ENCODE measurements at places on chromosomes 16 and 17.

GRCh38 chr16:21239646-21240045, 6.1 kb downstream of the ANKS4B start:
- no peak for DNase-seq

- DNase-seq = no peak
Observed at GRCh38 chr17:67642488-67642887, 75.2 kb upstream of the NOL11 start.

DNA sequence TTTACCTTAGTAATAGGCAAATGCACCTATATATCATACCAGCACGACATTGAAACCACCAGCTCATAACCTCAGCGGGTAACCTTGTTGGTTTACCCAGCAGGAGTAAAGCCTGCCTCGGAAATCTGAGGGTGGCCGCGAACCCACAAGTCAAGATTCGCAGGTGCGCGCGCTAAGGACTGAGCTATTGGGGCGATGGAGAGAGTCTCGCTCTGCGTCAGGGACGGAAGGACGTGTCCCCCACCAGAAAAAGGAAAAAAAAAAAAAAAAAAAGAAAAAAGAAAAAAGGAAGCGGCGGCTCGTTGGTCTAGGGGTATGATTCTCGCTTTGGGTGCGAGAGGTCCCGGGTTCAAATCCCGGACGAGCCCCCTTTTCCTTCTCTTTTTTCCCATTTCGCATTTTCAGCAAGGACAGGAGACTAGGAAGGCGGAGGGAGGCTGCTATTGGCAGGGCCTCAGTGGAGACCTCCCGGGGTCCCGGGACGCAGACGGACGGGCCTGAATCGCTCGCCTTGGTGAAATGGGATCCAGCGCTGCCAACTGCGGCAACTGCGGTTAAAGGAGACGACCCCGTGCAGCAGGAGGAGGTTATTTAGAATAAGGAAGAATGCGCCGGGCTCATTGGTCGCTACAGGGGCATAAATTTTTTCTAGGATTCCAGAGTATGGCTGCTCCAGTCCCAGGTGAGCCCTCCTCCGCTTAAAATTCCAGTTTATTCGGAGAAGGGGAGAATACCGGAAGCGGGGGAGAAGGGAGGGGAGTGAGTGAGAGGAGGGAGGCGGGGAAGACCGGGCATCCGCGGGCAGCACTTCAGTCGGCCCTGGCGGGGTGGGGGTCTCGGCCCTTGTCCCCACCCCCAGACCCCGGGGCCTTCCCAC, at the start of gene OR1F1:
Gene OR1F1 (plus strand): TSS at position 407 of the 877 bp plus-strand sequence.
- DNase-seq = no peak

GRCh38 chr17:28367641-28368305, 2.3 kb downstream of the VTN start:
- no peak for DNase-seq

- DNase-seq = no peak
Observed at GRCh38 chr16:73878611-73879010, 418.0 kb upstream of the PSMD7 start.

DNA sequence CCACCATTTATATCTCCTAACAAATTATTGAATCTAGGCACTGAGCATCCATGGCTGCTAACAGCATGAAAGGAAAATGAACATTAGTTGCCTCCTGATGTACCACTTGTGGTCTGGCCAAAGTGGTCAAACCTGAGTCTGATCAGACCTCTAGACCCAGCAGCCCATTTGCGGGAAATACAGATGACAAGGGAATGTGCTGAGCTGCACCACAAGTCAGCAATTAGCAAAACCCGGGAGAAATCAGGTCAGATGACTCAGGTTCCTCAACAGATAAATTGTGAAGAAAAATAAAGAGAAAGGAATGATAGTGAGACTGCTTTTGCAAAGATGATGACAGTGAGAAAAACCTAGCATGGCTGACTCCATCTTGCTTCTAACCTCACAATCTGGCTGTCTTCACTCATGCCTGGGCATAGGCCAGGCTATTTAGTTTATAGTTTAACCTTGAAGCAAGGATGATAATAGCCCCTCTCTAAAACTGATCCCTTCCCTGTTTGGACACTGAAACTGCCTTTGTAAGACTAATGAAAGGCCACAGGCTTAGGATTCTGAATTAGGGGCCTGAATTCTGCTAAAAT, 142.7 kb upstream of the ASIC2 start:
- DNase-seq = no peak

DNA sequence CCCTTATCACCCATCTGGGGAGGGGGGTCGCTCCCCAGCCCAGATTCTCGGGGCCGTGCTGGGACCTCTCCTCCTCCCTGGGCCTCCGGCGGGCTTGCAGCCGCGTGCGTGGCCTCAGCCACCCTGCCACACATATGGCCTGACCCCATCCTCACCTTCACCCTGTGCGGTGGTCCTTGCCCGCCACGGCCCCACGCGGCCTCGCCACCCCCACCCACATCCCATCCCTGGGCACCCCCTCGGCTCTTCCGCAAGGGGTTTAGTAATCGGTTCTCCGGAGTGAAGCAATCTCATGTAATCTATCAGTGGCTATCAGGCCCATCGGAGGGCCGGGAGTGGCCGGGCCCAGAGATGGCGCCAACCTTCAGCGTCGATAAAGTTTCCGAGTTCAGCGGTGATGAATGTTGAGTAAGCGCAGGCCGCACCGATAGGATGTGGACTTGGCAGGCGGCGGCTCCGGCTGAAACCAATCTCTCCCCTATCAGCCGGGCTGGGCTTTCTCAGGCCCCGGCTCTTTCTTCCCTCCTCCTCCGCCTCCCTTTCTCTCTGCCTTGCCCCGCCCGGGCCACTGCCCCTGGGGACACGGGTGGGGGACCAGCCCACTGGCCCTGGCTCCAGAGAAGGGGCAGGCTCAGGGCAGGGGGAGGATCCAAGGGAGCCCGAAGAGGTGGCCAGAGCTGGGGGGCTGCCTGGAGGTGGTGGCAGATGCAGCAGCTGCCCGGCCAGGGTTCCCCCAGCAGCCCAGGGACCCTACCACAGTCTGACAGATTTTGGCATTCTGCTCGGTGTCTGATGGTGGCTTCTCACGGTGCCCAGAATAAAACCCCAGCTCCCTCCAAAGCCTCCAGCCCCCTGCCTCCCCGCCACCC, 20.8 kb downstream of the ZFPM1 start:
- DNase-seq = no peak

- no peak for DNase-seq
Observed at GRCh38 chr16:87964049-87964659, 12.9 kb downstream of the BANP start.

DNA sequence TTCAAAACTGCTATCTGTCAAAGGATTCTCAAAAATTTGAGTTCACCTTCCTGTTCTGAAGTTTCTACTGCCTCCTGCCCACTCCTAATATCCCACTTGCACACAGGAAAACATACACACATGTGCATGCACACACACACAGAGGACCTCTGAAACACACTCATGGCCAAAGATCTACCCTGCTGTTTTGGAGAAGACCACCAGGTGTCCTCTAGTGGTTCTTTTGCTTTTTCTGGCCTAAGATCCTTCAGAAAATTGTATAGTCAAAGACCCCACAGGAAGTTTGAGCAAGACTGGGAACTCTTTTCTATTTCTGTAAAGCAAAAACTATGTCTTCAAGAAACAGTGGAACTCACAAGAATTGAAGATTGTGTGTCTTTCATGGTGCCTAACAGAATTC, 90.2 kb downstream of the CDH8 start:
- DNase-seq = no peak

DNA sequence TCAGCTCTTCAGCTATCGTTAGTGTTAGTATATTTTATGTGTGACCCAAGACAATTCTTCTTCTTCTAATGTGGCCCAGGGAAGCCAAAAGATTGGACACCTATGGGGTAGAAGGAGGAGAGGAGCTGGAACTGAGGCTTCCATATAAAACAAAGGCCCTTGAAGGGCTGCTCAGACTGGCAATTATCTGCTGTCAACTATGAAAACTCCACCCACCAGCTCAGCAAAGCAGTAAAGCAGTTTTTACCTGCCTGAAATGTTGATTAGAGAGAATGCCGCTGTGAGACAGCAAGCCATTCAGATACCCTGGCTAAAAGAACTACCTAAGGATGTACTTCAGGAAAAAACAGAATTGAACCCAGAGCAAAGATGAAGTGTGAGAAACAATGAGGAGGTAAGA, 45.9 kb upstream of the GNAO1 start:
- no peak for DNase-seq

GRCh38 chr16:4058386-4058785, 57.9 kb downstream of the ADCY9 start:
- DNase-seq = no peak

DNA sequence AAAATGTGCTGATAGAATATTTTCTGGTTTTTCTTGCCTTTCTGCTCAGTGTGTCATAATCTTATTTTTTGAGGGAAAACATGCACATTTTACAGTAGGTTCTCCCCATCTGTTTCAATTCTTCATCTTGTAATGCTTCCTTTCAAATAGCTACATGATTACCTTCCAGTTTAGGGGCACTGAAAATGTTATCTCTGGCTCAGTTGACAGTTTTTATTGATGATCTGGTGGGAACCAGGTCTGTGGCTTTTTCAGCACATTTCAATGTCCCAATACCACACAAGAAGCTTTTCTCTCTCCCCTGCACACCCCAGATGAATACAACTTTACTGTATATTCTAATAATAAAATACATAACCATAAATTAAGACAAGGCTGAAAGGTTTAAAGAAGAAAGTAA, 36.5 kb downstream of the FTO start:
- DNase-seq = no peak

Measured in activated CD4-positive, alpha-beta T cell treated with anti-CD3 and anti-CD28 coated beads, Interleukin-2, amount 50 U/mL, for 24 hours (primary cell).